ENCODE measurements at places on chromosomes 13 and 19.

DNA sequence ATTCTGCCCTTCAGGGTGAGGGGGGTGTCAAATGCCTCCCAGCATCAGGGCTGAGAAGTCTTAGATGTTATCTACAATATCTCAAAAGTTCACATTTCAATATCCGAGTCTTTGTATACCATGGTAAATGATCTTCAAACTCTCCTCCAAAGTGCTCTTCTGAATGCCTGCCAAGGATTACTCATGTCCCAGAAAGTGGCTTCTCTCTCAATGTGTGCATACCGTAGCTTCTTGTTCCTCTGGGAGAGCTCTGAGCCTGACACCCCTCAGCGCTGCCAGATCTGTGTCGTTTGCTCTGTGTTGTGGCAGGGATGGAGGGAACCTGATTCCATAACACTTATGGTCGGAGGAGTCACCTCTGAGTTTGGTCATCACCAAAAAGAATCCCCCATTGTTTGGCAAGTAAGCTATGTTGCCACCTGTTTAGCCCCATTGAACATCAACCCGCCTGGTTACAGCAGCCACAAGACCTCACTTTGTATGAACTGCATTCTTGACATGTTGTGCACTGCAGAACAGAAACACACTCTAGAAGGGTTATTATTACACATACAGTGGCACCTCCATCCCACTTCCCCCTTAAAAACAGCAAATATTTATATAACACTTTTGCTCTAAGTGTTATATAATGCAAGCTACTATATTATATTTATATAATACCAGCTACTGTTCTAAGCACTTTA is 163.1 kb upstream of the MIR17HG start:
- DNase-seq, result no peak

GRCh38 chr19:56309511-56310185 is 5.0 kb downstream of the ZSCAN5A start:
- DNase-seq, result no peak

GRCh38 chr19:34173193-34173956 is 1.1 kb downstream of the LSM14A start:
- no peak for DNase-seq

DNA sequence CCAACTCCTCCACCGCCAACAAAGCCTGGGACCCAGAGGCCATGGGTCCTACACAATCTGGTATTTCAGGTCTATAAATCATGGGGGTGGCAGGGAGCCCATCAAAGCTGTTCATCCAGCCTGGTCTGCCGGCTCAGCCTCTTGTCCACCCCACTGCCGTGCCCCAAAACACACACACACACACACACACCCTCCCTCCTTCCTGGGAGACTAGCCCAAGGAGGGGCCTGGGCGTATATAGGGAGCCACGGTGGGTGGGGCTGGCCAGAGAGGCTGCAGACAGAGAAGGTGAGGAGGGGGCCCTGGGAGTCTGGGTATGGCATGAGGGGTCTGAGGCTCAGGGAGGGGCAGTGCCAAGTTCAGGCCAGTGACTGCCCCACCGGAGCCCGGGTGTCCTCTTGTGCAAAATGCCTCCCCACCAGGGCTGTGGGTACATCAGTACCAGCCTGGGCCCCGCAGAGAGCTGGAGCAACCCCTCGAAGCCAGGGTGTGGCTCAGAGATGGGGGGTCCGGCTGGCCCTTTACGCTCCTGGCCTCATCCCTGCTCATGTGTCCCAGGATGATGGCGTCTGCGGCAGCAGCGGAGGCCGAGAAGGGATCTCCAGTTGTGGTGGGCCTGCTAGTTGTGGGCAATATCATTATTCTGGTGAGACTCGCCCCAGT is at the start of gene UPK1A:
Gene UPK1A (plus strand): TSS at position 267 of the 663 bp plus-strand sequence. CDS start 296 bp downstream, at position 563.
- no peak for DNase-seq

DNA sequence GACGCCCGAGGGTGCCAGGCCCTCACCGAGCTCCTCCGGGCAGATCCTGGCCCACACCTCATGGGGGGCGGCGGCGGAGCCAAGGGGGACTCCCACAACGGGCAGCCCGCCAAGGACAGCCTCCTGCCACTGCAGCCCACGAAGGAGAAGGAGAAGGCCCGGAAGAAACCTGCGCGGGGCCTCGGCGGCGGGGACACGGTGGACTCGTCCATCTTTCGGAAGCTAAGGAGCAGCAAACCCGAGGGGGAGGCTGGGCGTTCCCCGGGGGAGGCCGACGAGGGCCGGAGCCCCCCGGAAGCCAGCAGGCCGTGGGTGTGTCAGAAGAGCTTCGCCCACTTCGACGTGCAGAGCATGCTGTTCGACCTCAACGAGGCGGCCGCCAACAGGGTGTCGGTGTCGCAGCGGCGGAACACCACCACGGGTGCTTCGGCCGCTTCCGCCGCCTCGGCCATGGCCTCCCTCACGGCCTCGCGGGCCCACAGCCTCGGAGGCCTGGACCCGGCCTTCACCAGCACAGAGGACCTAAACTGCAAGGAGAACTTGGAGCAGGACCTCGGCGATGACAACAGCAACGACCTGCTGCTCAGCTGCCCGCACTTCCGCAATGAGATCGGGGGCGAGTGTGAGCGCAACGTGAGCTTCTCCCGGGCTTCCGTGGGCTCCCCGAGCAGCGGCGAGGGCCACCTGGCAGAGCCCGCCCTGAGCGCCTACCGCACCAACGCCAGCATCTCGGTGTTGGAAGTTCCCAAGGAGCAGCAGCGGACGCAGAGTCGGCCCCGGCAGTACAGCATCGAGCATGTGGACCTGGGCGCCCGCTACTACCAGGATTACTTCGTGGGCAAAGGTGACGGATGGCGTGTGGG is 141.5 kb downstream of the DPF1 start:
- no peak for DNase-seq

DNA sequence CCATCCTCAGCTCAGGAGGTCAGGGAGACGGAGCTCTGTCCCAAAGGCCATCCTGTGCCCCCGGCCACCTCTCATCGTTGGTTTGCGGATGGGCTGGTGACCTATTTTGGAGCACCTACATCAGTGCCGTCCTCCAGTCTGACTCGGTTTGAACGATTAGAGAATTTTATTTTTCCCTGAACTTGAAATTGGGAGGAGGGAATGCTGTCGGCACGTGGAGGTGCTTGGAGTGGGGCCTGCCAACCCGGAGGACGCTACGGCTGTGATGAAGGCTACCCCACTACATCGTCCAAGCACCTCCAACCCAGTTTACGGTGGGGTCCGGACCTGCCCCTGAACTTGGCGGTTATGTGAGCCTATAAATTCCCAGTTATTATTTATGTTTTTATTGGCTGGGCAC is 3.0 kb upstream of the ZNF554 start:
- DNase-seq, result no peak

- no peak for DNase-seq
Observed at GRCh38 chr13:60417734-60418133, 20.7 kb downstream of the TDRD3 start.

- no peak for DNase-seq
Observed at GRCh38 chr19:54268936-54269335, 11.9 kb upstream of the LILRB5 start.

DNA sequence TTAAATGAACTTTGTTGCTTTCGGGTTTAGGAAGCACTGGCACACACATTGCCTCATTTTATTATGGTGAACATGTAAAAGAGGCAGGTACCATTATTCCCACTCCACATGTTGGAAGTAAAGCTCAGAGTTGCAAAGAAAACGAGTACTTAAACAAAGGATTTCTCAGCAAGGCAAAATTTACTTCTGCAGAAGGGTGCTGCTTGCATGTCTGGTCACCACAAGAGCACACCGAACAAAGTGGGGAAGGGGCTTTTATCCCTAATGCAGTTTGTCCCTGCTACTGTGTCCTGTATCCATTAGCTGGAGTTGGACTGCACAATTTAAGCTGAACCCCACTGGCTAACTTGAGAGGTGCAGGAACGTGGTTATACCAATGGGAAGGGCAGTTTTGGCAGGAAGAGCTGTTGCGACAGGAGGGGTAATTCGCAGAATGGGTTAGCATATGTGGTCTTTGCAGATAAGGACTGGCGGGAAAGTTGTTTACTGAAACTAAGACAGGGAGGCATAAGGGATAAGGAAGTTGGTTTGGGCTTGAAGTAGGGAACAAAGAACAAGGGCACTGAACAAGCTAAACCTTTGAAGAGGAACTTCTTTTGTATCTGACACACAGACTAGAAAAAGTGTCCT is 545.5 kb downstream of the UQCRFS1 start:
- DNase-seq, result no peak

DNA sequence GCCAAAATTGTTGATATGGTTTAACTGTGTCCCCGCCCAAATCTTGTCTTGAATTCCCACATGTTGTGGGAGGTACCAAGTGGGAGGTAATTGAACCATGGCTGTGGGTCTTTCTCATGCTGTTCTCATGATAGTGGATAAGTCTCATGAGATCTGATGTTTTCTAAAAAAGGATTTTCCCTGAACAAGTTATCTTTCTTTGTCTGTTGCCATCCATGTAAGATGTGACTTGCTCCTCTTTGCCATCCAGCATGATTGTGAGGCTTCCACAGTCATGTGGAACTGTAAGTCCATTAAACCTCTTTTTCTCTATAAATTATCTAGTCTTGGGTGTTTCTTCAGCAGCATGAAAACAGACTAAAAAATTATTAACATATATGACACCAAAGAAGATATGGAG is 986.7 kb upstream of the MIR17HG start:
- no peak for DNase-seq

GRCh38 chr19:55687281-55688201 is 12.5 kb downstream of the EPN1 start:
- DNase-seq, result no peak
